NAMALWA (cell line): ENCODE measurements at places on chromosomes 3 and 15.

DNA sequence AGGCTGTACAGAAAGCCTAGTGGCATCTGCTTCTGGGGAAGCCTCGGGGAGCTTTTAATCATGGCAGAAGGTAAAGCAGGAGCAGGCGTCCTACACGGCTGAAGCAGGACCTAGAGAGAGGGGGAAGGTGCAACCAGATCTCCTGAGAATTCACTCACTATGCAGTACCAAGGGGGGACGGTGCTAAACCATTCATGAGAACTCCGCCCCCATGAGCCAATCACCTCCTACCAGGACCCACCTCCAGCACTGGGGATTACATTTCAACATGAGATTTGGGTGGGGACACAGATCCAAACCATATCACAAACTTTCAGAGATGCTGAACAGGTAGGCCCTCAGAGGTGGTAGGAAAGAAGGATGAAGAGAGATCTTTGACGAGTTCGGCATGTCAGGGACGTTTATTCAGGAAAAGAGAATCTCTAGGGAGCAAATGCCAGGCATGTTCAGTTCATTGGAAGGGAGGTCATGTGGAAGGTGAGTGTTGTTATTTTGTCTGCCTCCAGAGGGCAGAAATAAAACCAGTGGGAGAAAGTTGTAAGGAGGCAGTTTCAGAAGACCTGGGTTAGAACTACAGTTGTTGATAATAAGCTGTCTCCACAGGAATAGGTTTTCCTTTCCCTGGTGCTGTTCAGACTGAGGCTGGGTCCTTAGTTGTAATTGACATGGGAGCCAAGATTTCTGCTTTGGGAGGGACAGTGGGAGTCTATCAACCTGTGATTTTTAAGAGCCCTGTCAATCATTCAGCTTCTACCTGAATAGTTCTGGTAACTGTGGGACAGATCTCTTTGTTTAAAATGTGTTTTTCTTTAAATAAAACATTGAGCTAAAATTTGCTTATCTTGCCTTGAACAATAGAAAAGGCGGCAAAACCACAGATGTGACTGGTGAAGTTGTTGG is 4.3 kb upstream of the FNDC3B start:
- DNase-seq: peak; percentile 78

- no peak for DNase-seq
Measured at GRCh38 chr3:160213191-160213590, 12.0 kb upstream of the C3orf80 start.

- DNase-seq: no peak
Measured at GRCh38 chr3:190491533-190492054, 22.3 kb upstream of the IL1RAP start.

GRCh38 chr3:37885814-37886213 is 24.1 kb downstream of the CTDSPL start:
- no peak for DNase-seq

DNA sequence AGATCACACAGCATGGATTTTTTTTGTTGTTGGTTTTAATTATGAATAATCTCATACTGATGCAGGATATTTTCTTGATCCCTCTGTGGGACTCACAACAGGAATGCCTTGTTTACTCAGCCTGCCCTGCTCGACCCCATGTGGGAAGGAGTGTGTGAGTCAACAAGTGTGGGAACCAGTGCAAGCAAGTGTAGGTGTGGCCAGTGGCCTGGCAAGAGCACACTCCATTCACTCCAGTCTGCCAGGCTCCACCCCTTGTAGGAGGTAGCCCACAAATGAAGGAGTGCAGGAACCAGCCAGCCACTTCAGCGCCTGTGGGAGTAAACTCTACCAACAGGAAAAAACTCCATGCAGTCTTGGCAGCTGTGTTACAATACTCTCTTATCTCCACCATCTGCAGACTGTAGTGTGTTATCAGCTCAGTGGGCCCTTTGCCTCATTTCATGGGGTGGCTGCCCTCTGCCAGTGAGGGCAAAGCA is 393.6 kb downstream of the OTOL1 start:
- DNase-seq: no peak

- no peak for DNase-seq
Measured at GRCh38 chr3:51943451-51944391, 1.6 kb downstream of the PARP3 start.

DNA sequence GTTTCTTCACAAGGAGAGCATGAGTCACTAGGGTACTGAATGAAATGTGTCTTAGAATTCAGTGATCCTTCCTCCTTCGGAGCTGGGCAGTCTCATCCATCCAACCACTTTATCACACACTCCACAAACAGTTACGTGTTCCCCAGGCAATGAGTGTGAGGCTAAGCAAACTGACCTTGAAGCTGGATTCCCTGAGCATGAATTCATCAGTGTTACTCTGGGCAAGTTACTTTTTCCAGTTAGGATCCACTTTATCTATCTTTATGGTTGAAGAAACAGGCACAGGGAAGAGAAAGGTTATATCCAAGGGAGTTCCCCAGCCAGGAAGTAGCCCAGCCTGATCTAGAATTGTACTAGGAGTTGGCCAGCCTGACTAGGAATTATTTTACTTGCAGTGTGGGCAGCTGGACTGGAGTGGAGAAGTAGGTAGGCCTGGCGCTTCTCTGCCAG is 17.1 kb upstream of the GCNT3 start:
- DNase-seq: no peak

- no peak for DNase-seq
Measured at GRCh38 chr3:95474338-95474737, 1340.1 kb upstream of the EPHA6 start.

DNA sequence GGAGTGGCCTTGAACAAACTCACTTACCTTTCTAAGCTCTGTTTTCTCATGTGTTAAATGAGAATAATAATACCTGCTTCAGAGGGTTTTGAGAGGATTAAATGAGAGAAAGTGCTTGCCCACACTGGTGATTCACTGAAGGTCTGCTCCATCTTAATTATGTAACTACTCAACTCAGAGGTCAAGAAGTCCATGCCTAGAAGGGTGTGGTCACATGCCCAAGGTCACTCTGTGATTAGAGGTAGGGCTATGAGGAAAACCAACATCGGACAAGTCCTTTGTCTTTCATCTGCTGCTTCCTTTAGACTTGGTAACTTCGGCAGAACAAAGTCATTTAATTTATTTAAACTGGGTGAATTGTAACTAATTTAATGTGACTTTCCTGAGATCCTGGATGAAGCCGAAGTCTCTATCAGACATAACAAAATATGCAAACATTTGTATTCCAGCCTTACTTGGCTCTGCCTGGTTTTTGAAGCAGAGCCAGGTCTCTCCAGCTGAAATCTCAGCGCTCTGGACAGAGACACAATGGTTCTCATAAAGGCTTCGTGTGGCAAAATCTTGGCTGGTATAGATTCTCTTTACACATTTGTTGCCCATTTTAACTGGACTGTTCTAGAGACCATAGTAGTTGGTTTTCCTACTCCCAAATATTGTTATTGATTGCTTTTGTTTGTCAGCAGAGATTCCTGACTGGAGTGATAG is 3.0 kb downstream of the CHRNA7 start:
- no peak for DNase-seq
